Uterus (tissue), 4 donors: ENCODE measurements at places on chromosomes 3 and 15. TPM values are rescaled to one million over a fixed set of nuclear protein-coding genes. Genes with fewer than 3 reads are reported as not detected.
A peak's percentile ranks its signal among the peaks of the same experiment; 100 is the strongest.

The EPB42 gene
- total RNA-seq: 2.6 TPM

The MAGI1 gene
- 37.4 TPM for total RNA-seq

The GXYLT2 gene
- total RNA-seq: 1.3 TPM

The GP5 gene
- 0.24 TPM for total RNA-seq

GRCh38 chr15:63881431-63881830, 47.7 kb upstream of the HERC1 start:
- no peak for DNase-seq

DNA sequence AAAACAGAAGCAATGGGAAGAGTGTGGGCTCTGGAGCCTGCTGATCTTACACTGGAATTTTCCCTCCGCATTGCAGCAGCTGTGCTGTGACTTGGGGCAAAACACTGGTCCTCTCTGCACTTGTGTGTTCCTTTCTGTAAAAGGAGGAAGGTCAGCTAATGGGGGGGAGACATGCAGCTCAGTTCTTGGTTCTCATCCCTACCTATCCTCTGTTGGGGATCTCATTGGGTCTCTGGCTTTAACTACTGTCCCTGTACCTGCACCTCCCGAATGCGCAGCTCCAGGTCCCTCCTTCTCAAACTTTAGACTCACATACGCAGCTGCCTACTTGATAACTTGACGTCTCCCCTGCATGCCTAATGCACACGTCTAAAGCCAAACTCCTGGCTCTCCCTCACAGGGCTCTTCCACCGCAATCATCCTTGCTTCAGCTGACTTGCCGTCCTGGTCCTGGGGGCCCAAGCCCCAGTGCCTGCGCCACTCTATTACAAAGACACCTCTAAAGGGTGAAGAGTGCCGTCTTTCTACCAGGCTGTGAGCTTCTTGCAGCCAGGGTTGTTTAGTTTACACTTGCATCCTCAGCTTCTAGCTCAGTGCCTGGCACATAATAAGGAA, 5.9 kb upstream of the TMEM44 start:
- DNase-seq: no peak

- DNase-seq: no peak
Observed at GRCh38 chr3:64311424-64312061, 86.3 kb upstream of the PRICKLE2 start.

GRCh38 chr15:59295261-59296001, 77.2 kb downstream of the MYO1E start:
- peak; percentile 23 for DNase-seq

DNA sequence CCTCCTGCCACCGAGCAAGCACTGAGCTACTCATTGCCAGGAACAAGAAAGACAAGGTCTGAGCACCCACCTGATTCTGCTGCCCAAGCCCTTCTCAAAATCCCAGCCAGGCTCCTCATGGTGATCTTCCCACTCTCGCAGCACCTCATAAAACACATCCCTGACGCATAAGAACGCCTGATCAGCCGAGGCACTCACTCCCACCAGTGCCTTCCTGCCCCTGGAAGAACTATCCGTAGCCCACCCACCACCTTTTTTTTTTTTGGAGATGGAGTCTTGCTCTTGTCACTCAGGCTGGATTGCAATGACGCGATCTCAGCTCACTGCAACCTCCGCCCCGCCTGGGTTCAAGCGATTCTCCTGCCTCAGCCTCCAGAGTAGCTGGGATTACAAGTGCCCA, 3.9 kb downstream of the CDAN1 start:
- DNase-seq: no peak

- no peak for DNase-seq
Observed at GRCh38 chr15:45048794-45049631, 26.0 kb downstream of the SORD start.

DNA sequence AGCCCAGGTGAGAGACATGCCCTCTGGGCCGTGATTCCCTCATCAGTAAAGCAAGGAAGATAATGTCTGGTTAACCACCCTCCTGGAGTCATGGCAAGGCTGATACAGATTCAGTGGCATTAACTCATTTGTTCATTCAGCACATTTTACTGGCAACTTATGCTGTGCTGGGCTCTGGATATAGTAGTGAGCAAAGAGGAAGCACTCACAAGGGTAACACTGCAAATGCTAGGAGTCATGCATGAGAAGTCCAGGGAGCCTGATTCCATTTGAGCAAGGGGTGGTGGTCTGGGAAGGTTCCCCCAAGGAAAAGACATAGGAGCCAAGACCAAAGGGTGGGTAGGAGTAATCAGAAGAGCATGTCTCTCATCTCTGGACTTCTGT, 50.2 kb downstream of the SMAD3 start:
- DNase-seq: no peak

GRCh38 chr3:14884665-14885064, 62.7 kb upstream of the NR2C2 start:
- no peak for DNase-seq
